Smooth muscle cell of bladder (primary cell): ENCODE measurements at places on chromosomes 6 and 20. TPM values are rescaled to one million over a fixed set of nuclear protein-coding genes. Genes with fewer than 3 reads are reported as not detected.

BPIFB2 gene
- total RNA-seq = not detected in 2 replicates

DDX39B gene
- 317 and 461 TPM in 2 replicates for total RNA-seq

IRF4 gene
- 0.14 and 0.65 TPM in 2 replicates for total RNA-seq

ME1 gene
- 28.3 and 30.8 TPM in 2 replicates for total RNA-seq

RSPH4A gene
- total RNA-seq = under 0.01 and 0.09 TPM in 2 replicates

SPINT4 gene
- not detected in 2 replicates for total RNA-seq

ELOVL2 gene
- 3.9 and 18.9 TPM in 2 replicates for total RNA-seq

BPIFA1 gene
- total RNA-seq = not detected in 2 replicates

TJAP1 gene
- total RNA-seq = 7.4 and 9.3 TPM in 2 replicates
